ENCODE measurements at places on chromosomes 6 and 20.

DNA sequence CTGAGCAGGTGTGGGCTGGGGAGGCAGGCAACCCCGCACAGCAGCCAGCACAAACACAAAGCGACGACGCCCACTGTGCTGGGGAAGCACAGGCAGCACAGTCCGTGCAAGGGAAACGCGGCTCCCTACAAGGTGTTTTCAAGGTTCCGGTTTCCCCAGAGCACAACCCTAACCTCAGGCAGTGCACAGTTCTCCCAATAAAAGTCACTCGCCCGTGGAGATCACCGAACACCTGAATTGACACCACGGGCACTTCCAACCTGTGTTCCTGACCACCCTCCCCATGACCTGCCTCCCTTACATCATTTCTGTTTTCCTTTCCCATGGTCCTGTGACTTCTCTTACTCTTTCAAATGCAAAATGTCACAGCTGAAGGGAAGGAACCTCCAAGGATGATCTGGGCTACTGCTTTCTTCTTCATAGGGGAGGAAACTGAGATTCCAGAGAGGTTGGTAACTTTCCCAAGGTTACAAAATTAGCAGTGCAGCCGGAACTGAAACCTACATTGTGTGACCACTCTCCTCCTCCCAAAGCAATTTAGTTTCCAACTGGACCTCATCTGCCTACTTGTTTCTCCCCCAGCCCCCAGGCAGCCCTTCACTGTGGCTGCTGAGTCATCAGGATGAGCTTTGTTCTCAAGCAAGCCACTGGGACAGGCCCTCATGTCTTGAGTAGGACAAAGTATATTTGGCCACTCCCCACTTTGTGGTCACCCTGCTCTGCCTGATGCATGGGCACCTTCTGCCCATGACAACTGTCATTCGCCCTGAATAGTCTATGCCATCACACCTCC, 125.3 kb downstream of the ATXN1 start:
- peak; percentile 93 for DNase-seq

DNA sequence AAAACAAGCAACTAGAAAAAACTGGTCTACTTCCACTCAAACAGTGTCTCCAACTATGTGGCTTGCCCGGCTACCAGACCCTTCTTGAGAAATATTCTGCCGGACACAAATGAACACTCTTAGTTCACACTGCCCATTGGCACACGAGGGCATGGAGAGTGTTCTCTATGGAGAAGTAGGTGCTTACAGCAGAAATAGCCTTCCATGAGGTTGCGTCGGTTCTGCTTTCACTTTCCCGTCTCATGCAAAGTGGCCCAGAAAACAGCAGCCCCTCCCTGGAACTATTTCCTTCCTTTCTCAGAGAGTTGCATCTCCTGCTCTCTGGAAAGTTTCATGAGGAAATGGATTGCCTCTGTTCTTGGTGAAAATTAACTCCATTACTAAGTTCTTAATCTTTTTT, 9.5 kb upstream of the HLA-DOA start:
- DNase-seq: no peak

DNA sequence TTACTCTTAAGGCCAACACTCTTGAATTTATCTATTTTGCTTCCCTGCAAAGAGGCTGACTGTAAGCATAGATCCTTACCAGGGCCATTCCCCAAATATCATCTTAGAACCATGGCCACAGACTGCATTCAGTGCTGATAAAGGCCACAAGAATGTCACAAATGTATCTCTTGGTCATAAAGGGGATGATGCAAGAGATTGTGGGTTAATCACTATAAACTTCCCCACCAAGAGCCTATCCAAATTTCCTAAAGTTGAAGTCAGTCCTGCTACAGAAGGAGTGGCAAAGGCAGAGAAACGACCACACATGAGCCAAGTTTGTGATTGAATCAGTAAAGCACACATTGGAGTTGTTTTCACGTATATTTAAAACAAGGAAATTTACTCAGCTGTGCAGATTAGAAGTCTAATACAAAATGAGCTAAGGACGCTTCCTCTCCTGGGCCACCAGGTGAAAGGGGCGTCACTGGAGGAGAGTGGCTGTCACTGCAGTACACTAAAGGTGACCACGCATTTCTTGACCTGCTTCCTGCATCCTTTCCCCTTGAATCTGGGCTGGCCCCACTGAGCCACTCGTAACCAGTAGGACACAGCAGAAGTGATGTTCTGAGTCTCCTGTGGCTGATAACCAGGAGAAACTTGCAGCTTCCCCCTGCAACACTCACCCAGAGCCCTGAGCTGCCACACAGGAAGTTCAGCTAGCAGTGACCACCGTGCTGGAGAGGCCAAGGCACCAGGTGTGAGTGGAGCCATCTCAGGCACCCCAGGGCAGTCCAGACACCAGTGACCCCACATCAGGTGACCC, 181.9 kb downstream of the SYNDIG1 start:
- peak; percentile 61 for DNase-seq

- DNase-seq: no peak
These were observed 38.8 kb downstream of the ELOVL5 start for GRCh38 chr6:53309901-53310300.

DNA sequence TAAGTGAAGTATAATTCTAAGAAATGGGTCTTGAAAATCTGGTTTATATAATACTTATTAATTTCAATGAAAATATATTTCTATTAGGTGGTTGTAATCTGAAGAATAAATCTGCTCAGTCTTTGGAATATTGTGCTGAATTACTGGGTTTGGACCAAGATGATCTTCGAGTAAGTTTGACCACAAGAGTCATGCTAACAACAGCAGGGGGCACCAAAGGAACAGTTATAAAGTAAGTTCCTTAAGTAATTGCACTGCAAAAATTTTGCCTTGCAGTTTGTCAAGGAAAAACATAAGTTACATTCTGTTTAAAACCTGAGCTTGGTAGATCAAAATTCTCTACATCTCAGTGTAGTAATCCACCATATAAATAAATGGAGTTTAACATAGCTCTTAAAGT, 106.0 kb downstream of the MYO6 start:
- DNase-seq: peak; percentile 12

DNA sequence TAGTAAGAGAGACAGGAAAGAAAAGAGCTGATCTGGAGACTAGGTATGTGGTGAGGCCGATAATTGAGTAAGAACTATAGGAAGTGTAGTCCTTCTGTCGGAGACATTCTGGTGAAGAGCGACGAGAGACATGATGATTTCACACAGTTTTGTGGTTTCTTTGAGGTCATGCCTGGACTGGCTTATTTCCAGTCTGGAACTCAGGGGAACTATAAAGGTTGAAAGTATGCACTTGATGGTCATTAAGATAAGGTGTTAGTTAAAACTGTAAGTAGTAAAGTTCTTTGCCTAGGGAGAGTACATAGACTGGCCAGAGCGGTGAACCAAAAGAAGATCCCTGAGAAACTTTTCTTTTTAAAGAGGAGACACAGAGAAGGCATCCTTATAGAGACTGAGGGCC, 68.8 kb downstream of the RFX6 start:
- DNase-seq: peak; percentile 45

DNA sequence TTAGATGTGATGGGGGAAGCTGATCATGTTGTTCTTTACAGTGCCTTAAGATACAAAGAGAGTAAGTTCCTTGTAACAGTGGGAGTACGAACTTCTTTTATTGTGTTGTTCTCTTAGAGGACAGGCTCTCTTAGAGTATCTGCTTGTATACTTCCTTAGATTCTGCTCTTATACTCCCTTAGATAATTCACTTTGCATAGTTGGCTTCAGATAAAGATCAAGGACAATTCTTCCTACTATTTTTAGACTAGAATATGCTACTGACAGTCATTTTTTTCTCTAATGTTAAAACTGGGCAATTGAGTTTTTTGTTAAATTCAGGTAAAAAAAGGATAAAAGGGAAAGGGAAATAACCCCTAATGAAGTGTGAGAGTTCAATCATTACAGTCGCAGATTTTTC, 138.7 kb downstream of the MYB start:
- DNase-seq: no peak

DNA sequence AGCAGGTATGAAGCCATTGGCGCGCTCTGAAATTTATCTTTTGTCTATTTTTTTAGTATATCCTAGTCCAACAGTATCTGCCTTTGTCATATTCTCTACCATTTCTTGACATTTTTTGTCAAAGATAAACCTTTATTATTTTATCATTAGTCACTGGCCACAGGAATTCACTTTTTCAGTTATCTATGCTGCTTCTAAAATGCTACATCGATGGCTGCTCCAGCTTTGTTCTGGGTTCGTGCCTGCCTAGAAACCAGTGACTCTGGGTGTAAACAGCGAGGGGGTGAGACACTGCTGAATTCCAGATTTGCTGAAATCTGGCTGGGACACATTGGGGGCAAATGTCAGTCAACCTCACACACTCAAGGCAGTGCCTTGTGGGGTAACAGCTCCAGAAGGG, 193.4 kb downstream of the CDC5L start:
- DNase-seq: no peak

DNA sequence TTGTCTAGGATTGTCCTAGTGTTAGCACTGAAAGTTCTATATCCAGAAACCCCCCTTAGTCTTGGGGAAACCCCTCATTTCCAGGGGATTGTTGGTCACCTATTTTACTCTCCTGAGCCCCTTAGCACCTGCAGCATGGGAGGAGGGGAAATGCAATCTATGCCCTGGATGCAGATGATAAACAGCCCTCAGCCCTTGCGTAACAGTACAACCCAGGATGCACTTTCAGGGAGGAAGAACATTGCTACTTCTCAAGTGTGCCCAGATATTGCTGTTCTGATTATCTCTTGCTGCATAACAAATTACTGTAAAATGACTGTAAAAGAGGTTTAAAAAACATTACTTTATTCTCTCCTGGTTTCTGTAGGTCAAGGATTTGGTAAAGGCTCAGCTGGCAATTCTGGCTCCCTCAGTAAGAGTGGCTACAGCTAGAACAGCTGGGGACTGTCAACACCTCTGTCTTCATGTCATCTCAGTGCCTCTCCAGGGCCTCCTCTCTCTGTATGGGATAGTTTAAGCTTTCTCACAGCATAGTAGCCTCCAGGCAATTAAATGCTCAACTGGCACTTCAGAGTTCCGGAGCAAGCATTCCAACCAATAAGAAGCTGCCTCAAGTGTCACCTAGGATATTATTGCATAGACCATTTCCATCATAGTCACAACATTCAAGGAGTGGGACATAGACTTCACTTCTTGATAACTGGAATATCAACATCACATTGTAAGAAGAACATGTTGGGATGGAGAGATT, 117.8 kb upstream of the FOXO3 start:
- no peak for DNase-seq

DNA sequence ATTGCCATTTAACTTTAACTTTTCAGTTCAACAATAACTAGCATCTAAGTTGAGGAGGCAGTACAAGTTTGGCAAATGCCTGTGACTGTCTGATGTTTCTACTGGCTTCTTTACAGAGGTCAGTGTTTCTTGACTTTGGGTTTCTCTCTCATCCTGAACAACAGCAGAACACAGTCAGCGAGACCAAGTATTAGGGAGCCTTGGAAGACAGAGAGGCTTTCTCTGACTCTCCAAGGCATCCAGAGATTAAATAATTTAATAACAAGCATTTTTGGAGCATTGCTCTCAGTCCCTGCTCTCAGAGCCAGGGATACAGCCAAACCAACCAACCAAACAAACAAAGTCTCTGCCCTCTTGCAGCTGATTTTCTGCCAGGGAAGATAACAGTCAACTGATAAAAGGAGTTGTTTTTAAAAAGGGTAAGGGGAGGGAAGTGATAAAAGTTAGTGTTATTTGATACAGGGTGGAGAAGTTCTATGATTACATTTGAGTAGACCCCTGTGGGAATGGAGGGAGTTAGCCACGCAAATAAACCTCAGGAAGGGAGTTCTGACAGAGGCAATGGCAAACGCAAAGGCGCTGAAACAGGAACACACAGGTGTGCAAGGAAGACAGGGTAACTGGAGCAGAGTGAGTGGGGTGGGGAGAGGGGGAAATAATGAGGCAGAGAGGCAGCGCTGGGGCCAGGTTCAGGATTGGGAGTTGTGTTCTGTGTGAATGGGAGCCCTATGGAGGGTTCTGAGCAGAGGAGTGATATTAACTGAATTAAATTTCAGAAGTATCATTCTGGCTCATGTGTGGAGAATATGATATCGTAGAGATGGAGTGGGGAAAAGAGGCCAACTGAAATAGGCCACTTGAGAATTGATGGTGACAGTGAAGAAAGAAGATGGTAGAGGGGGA, 55.2 kb downstream of the SEL1L2 start:
- no peak for DNase-seq

DNA sequence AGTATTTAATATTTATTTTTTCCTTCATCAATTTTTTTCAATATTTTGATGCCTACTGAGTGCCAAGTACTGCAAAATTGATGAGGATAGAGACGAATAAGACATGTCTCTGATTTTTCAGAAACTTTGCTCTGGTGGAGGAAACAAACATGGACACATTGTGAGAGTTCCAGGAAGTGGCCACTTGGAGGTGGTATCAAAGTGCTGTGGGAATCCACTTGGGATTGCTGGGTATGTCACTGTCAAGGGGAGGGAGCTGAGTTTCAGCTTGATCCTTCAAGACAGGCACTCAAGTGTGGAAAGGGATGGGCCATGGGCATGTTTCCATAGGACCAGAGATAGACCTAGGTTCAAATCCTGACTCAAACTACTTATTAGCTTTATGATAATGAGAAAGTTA, 24.5 kb upstream of the ABCC10 start:
- no peak for DNase-seq

DNA sequence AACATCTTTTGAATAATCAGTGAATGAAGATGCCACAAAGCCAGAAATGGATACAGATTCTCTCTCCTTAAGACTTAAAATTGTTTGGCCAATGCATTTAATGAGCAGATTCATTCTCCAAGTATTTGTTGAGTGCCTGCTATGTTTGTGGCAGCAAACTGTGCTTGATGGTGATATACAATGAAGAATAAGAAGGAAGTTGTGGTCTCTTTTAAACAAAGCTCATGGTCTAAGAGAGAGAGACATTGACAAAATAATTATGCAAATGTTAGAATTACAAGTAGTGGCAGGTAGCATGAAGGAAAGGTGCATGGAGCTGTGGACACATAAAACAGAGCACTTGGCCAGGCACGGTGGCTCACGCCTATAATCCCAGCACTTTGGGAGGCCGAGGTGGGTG, 28.3 kb downstream of the NFATC2 start:
- DNase-seq: no peak

- no peak for DNase-seq
These were observed 131.0 kb downstream of the ZMYND8 start for GRCh38 chr20:47225458-47225857.

DNA sequence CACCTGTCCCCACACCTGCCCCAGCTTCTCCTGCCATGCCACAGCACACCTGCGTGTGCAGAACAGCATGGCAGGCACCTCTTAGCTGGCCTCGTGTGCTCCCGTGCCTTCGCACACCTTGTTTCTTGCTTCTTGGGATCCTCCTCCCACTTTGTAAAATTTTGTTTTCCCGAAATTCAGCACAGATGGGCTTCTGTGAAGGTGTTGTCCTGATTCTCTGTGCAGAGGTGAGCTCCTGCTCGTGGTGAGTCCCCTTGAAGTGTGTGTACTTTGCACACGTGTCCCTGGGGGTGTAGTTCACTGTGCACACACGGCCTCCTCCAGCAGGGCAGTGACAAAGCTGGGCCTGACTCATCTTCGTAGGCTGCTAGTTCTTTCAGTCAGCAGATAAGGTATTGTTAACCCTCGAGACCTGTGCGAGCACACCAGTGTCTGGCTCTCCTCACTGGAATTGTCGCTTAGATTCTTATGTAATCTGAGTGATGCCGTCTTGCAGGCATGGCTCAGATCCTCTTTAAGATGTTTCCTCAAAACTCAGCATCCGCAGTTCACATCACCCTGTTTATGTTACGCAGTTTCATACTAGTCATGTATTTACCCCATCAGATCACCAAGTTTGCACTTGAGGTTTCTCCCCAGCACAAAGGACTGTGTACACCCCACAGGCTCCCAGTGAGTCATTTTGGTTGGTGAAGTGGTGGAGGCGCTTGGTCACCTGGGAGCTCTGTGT, 77.7 kb downstream of the CDYL start:
- no peak for DNase-seq

- DNase-seq: no peak
These were observed 8.2 kb upstream of the TBC1D7 start for GRCh38 chr6:13336553-13336952.

All from kidney epithelial cell (primary cell).